CD8-positive, alpha-beta memory T cell (primary cell): ENCODE measurements at places on chromosomes 2 and 18. TPM values are rescaled to one million over a fixed set of nuclear protein-coding genes. Genes with fewer than 3 reads are reported as not detected.

TRPM8 gene
- not detected for total RNA-seq

TSGA10 gene
- total RNA-seq: 6.4 TPM

LMAN2L gene
- total RNA-seq: 9.4 TPM

ERFE gene
- total RNA-seq: not detected

CTAGE1 gene
- not detected for total RNA-seq

SNED1 gene
- 3.5 TPM for total RNA-seq

WNT10A gene
- 1.5 TPM for total RNA-seq

STRADB gene
- 27.7 TPM for total RNA-seq

GREB1L gene
- not detected for total RNA-seq

LYPD1 gene
- not detected for total RNA-seq

GALNT14 gene
- total RNA-seq: 0.74 TPM

CYP1B1 gene
- 19.4 TPM for total RNA-seq

KCNIP3 gene
- not detected for total RNA-seq

DNA sequence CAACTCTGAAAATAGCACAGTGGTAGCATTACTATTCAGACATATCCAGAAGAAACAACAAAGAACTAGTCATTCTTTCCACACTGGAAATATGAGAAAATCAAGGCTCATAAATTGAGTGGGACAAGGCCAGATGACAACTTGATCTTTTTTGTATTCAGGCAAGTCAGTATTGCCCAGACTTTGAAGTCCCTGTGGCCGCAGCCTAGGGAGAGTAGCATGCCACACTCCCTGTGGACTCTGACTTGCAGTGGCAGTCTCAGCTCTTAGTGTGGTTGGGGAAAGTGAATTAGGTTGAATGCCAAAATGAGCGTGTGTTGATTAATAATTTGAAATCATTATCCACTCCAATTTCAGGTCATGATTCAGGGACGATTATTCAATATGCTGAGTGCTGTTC, 53.8 kb upstream of the TMEM177 start:
- DNase-seq: no peak
- H3K4me1 ChIP-seq: no peaks in the 10 kb centered on the region
- no peaks in the 10 kb centered on the region for H3K36me3 ChIP-seq
- no peaks in the 10 kb centered on the region for H3K27me3 ChIP-seq

GRCh38 chr2:33062665-33063250, 116.0 kb downstream of the LTBP1 start:
- DNase-seq: no peak
- H3K27me3 ChIP-seq: no peaks in the 10 kb centered on the region
- no peaks in the 10 kb centered on the region for H3K4me1 ChIP-seq
- no peak overlapping the region for H3K4me3 ChIP-seq

DNA sequence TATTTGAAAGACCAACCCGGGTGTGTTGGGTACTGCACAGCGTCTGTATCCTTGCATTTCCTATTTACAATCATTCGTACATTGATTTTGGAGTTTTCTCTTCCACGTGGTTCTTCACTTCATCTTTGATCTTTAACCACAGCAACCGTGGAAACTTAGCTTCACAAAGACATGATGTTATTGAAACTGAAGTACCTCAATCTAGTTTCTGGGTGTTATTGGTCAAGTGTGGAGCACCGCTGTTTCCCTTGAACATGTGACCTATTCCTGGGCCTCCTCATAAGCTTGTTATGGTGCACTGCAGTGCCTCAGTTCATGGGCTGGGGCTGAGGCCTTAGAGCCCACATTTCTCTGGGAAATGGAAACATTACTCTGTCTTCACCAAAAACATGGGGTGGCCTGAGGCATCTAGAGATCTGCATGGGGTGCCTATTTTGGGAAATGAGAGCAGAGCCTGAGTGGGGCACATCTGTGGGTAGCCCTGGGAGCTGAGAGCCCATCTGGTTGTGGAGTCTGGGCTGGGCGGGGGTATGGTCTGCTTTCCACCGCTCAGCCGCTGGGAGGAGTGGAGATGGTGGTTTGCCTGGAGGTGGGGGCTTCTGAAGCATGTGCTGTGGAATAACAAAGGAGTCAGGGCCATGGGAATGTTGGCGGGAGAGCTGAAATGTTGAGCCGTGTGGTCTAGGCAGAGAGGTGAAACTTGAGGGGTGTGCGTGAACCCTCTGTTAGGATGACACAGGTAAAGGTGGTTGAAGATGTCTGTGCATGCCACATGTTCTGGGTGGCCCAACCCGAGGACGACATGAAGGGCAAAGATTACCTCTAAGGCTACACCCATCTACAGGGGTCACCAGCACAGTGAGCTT, 37.4 kb downstream of the ZNF236 start:
- H3K4me1 ChIP-seq: peaks cover 11% of the 10 kb centered on the region
- H3K4me3 ChIP-seq: no peak overlapping the region
- H3K36me3 ChIP-seq: peaks cover 5% of the 10 kb centered on the region
- no peak for DNase-seq

GRCh38 chr2:239476029-239476756, 75.4 kb upstream of the HDAC4 start:
- no peak overlapping the region for H3K27ac ChIP-seq
- DNase-seq: no peak
- no peaks in the 10 kb centered on the region for H3K27me3 ChIP-seq
- H3K4me3 ChIP-seq: no peak overlapping the region

GRCh38 chr2:12513339-12513738, 203.4 kb upstream of the TRIB2 start:
- H3K36me3 ChIP-seq: no peaks in the 10 kb centered on the region
- H3K4me1 ChIP-seq: peaks cover 40% of the 10 kb centered on the region
- no peaks in the 10 kb centered on the region for H3K27me3 ChIP-seq

DNA sequence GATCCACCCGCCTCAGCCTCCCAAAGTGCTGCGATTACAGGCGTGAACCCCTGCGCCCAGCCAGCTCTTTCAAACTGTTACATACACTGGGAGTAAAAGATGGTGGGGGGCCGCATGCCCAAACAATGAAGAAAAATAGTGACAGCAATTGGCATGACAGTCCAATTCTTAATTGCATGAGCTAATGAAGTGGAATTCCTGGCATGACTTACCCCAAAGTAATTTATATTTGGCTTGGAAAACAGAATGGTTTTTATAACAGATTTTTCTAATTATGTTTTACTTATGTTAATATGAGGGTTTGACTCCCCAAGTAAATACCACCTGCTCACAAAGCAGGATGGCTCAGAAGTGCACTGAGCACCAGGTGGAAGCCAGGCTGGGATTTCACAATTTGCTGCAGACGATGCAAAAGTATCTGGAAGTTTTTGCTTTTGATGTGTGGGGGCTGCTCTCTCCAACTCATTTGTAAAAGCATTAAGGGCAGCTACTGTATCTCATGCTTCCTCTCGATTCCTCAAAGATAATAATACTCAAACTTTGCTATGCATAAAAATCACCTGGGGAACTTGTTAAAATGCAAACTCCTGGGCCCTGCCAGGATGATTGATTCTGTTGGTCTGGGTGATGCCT, 24.0 kb upstream of the ATG16L1 start:
- H3K27me3 ChIP-seq: no peaks in the 10 kb centered on the region
- H3K36me3 ChIP-seq: no peaks in the 10 kb centered on the region
- no peak overlapping the region for H3K4me3 ChIP-seq
- H3K27ac ChIP-seq: no peak overlapping the region

- DNase-seq: peak; percentile 73
- no peak overlapping the region for H3K4me3 ChIP-seq
- H3K27ac ChIP-seq: peak overlapping the region; percentile 45
- H3K4me1 ChIP-seq: peaks cover 8% of the 10 kb centered on the region
- no peaks in the 10 kb centered on the region for H3K36me3 ChIP-seq
These were observed 3.0 kb downstream of the BUB1 start for GRCh38 chr2:110674620-110675555.

- no peaks in the 10 kb centered on the region for H3K36me3 ChIP-seq
- no peaks in the 10 kb centered on the region for H3K27me3 ChIP-seq
- no peak overlapping the region for H3K4me3 ChIP-seq
- no peak overlapping the region for H3K27ac ChIP-seq
These were observed 124.4 kb downstream of the LRRTM4 start for GRCh38 chr2:77397763-77398162.

GRCh38 chr2:113266431-113266830, 12.3 kb downstream of the PAX8 start:
- no peaks in the 10 kb centered on the region for H3K4me1 ChIP-seq
- H3K4me3 ChIP-seq: no peak overlapping the region
- no peaks in the 10 kb centered on the region for H3K27me3 ChIP-seq
- H3K36me3 ChIP-seq: no peaks in the 10 kb centered on the region

DNA sequence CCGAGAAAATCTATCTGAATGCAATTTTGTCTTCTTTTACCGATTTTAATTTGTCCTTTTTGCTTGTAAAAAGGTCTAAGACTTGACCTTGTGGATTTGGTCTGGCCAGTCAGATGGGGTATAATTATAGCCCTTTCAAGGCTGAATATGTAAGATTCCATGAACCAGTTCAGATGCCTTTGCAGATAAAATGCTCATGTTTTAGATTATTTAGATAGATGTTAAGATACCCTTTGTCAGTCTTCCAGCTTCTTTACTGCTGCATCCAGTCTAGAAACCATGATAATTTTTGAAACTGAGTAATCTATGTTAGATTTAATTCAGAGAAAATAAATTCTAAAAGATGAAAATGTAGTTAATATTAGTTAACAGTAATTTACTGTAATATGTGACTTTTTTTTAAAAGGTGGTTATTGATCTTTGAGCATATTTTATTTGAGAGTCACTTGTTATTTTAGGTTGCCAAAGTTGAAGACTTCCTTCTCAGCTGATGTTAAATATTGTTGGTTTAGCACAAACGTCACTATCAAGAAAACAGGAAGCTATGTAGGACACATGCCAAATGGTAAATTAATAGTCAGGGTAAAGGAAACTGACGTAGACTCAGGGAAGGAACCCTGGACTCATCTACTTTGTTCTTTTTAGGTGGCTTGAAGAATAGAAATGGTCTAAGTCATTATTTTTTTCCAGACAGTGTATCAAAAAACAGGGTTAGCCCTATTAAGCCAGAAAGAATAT, 29.8 kb downstream of the BABAM2 start:
- H3K4me3 ChIP-seq: peak overlapping the region; percentile 23
- peak overlapping the region; percentile 57 for H3K27ac ChIP-seq
- DNase-seq: no peak
- H3K27me3 ChIP-seq: no peaks in the 10 kb centered on the region

- H3K36me3 ChIP-seq: no peaks in the 10 kb centered on the region
- no peaks in the 10 kb centered on the region for H3K4me1 ChIP-seq
- no peak overlapping the region for H3K27ac ChIP-seq
- no peak overlapping the region for H3K4me3 ChIP-seq
- DNase-seq: no peak
- no peaks in the 10 kb centered on the region for H3K27me3 ChIP-seq
These were observed 1208.6 kb upstream of the ZEB2 start for GRCh38 chr2:145728511-145728910.

DNA sequence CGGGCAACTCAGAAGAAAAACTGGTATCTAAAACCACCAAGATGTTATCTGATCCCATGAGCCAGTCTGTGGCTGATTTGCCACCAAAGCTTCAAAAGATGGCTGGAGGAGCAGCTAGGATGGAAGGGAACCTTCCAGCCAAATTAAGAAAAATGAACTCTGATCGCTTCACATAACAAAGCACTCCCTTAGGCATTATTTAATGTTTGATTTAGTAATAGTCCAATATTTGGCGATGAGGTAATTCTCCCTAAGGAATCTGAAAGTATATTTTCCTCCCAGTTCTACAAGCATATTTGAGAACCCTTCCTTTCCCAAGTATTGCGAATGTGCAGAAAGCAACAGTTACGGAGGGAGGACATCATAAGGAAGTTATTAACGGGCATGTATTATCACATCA, 156.6 kb downstream of the KCNJ3 start:
- H3K27ac ChIP-seq: no peak overlapping the region

GRCh38 chr2:226796840-226797288, 2.8 kb downstream of the IRS1 start:
- H3K27me3 ChIP-seq: no peaks in the 10 kb centered on the region
- H3K27ac ChIP-seq: no peak overlapping the region
- no peak for DNase-seq
- no peaks in the 10 kb centered on the region for H3K36me3 ChIP-seq
- peaks cover 22% of the 10 kb centered on the region for H3K4me1 ChIP-seq

DNA sequence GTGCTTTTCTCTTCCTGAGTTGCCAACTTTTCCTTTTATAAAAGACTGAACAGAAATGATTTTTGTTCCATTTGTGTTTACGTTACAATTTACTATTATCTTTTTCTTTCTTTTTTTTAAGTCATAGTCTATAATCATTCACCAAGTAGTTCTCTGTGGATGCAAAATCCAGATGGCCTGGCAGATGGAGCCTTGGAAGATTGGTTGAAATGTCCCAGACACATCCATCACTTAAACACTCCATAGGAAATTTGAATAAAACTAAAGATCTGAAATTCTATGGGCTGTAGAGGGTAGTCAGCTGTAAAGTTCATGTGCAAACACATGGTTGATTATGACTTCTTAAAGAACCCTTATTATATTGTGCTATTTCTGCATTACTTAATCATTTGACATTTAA, 164.8 kb upstream of the DOCK10 start:
- DNase-seq: no peak
- H3K4me3 ChIP-seq: no peak overlapping the region
- H3K27me3 ChIP-seq: no peaks in the 10 kb centered on the region
- H3K4me1 ChIP-seq: no peaks in the 10 kb centered on the region
- no peak overlapping the region for H3K27ac ChIP-seq

DNA sequence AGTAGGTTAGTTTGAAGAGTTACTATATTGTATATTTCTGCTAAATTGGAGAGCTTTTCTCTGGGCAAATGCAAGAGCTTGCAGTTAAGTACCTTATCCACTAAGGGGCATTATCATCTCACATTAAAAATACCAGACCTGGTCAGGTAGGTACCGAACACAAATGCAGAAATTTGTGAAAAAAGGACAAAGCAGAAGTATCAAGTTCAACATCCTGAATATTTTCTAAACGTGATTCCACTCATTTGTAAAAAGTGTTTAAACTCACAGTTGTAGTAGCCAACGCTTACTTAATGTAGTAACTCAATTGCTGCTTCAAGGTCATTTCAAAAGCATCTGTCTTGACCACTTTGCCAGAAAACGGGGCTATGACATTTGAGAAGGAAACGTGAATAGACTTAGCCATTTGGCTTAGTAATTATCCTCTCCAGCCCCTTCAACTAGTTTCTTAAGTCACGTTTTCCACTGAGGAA, 52.1 kb downstream of the CYRIA start:
- no peaks in the 10 kb centered on the region for H3K27me3 ChIP-seq
- no peaks in the 10 kb centered on the region for H3K36me3 ChIP-seq
- no peak for DNase-seq
- H3K4me1 ChIP-seq: no peaks in the 10 kb centered on the region
- no peak overlapping the region for H3K4me3 ChIP-seq

DNA sequence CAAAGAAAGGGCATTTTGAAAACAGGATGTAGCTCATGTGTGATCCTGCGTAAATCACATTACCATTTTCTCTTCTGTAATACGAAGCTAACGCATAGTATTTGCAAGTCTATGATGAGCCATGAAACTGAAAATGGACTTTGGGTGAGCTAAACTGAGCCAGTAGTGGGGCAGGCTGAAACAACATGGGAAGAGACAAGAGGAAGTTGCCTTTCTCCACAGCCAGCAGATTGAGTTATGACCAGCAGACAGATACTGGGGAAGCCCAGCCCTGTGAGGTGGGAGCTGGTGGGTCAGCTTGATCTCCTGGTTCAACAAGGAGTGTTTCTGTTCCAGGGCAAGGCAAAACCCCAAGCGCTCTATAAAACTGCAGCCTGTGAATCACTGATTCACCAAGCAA, 11.8 kb downstream of the CYRIA start:
- no peaks in the 10 kb centered on the region for H3K4me1 ChIP-seq
- H3K27ac ChIP-seq: no peak overlapping the region
- no peaks in the 10 kb centered on the region for H3K36me3 ChIP-seq
- DNase-seq: no peak
- no peaks in the 10 kb centered on the region for H3K27me3 ChIP-seq
